ENCODE measurements at places on chromosomes 3 and 15.
A peak's percentile ranks its signal among the peaks of the same experiment; 100 is the strongest.

- DNase-seq, result no peak
These were observed 322.3 kb downstream of the GBE1 start for GRCh38 chr3:81439108-81439507.

DNA sequence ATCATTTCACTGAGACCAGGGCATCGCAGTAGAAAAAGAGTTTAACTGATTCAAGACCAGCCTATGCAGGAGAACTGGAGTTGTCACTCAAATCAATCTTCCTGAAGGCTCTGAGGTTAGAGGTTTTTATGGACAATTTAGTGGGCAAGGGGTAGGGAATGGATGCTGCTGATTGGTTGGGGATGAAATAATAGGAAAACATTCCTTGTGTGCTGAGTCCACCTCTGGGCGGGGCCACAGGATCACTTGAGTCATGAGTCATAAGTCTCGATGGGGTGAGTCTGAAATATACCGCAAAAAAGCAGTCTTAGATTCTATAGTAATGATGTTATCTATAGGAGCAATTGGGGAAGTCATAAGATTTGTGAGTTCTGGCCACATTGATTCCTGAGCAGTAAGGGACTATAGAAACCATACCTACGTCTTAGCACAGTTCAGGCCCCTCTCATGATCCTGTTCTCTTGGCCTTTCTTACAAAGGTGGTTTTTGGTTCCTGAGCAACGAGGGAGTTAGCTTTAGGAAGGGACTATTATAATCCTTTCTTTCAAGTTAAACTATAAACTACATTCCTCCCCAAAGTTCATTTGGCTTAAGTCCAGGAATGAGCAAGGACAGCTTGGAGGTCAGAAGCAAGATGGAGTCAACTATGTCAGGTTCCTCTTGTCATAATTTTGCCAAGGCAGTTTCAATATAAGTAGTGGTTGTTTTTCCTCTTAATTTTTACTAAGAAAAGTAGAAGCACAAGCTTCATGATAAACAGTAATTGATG lies 2.7 kb upstream of the OPA1 start:
- no peak for DNase-seq

DNA sequence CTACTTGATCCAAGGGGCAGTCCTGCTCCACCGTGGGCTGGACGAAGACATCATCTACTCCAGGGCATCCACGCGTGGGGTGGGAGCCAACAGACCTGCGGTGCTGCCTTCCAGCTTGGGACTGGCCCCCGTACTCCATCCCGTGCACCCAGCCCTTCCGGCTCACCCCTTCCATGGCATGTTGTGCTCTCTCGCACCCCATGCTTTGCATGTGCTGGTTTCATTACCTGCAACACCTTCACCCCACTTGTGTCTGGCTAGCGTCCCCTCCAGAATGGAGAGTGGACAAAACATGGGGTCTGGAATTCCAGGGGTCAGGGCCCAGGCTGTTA lies 30.2 kb downstream of the SEMA7A start:
- DNase-seq, result no peak

GRCh38 chr15:74245342-74245931 lies 9.3 kb downstream of the CCDC33 start:
- no peak for DNase-seq

GRCh38 chr3:104961851-104962250 lies 404.9 kb upstream of the ALCAM start:
- no peak for DNase-seq

DNA sequence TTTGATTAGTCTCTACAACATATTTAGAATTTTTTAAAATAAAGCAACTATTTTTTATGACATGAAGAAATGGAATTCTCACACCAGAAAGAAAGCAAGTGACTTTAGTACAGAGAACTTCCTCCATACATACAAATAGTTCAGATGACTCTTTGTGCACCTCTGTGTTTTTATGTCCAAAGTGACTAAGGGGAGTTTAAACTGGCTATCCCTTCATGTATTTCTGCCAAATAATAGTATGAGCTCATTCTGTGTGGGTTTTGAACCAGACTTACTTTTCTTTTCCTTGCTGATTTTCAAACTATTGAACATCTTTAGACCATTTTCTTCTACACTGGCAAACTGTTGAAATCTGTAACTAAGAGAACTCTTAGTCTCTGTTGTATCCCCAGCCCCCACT lies 196.3 kb downstream of the EPHA3 start:
- no peak for DNase-seq

GRCh38 chr15:41904541-41905005 lies 10.7 kb upstream of the SPTBN5 start:
- peak; percentile 69 for DNase-seq

GRCh38 chr3:37852097-37852496 lies 9.6 kb upstream of the CTDSPL start:
- no peak for DNase-seq

- DNase-seq, result no peak
These were observed 27.0 kb upstream of the CSPG5 start for GRCh38 chr3:47605652-47606051.

DNA sequence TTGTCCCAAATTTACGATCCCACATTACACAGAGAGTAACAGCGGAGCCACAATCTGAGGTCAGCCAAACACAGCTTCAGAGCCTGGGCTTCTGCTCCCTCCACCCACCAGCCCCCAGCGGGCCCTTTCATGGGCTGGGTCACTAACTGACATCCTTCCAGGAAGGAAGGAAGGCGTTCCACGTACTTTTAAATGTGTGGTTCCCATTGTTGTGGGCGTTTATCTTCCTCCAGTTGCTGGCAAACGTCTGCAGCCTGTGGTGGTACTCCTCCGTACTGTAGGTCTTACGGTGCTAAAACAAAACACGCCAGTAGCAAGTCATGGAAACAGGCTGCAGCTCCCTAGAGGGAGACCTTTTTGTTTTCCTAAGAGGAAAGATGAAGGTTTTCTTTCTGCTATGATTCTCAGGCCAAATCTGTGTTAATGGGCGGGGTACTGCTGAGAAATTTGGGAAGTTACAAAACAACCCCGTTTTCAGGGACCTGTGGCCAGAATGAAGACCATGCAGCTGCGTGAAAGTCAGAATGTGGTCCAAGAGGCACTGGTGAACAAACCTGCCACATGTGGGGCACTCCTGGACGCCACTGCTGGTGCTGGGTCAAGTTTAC lies 7.6 kb downstream of the CTSH start:
- no peak for DNase-seq

- DNase-seq, result no peak
These were observed 28.5 kb downstream of the SLC6A6 start for GRCh38 chr3:14430706-14431451.

GRCh38 chr3:174792864-174793263 lies 66.3 kb upstream of the NAALADL2 start:
- DNase-seq, result no peak

- DNase-seq, result no peak
These were observed 210.7 kb upstream of the TRIM42 start for GRCh38 chr3:140467104-140467577.

DNA sequence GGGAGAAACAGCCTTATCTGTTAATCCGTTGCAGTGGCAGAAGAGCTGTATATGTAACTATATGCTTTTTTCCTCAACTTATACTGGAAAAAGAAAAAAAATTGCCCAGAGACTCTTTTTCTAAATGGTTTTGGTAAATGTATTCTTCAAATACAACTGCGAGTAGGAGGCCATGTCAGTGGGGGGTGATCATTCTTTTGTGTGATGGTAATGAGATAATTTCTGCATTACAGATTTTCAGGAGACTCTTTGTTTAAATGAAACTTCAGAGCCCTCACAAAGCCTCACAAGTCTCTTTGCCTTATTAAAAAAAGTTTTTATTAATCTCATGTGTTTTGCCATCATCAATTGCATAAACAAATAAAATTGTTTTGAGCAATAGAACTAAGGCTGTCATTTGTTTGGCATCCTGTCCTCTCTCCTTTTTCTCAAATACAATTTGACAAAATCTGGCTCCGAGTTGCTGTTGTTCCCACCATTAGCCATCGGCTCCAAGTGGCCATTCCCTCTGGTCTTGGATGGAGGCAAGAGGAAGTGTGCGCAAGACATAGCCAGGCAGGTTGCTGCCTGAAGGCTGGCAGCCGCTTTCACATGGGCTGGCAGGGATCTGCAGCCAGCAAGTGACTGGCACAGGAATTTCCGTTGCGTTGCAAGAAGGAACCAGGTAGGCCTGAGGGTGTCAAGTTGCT lies 116.7 kb downstream of the FNDC3B start:
- peak; percentile 66 for DNase-seq

GRCh38 chr3:132661101-132661500 lies 972 bp downstream of the UBA5 start:
- no peak for DNase-seq

- DNase-seq, result no peak
These were observed 30.1 kb downstream of the DLG1 start for GRCh38 chr3:197268294-197268693.

GRCh38 chr15:86125775-86126174 lies 46.1 kb downstream of the AGBL1 start:
- no peak for DNase-seq

GRCh38 chr15:29064290-29064689 lies 178.5 kb downstream of the APBA2 start:
- no peak for DNase-seq

DNA sequence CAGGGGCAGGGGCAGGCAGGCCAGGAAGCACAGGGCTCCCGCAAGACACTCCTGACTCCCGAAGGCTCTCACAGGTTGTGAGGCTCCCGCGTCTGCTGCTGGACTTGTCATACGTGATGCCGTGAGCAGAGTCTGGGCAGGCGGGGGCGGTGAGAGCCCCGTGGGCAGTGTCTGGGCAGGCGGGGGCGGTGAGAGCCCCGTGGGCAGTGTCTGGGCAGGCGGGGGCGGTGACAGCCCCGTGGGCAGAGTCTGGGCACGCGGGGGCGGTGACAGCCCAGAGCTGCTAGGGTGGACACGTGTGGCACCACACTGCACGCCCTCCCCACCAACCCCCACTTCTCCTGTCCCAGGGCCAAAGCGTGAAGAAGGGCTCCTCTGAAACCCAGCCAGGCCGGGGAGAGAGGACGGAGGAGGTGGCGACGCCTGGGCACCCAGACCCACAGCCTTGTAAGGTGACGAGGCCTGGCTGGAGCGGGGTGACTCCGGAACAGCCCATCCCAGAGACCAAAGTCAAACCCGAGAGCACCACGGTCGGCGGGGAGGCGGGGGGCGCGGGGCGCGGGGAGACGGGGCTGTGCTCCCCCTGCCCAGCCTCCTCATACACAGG lies 35.0 kb downstream of the TNK2 start:
- DNase-seq, result no peak

DNA sequence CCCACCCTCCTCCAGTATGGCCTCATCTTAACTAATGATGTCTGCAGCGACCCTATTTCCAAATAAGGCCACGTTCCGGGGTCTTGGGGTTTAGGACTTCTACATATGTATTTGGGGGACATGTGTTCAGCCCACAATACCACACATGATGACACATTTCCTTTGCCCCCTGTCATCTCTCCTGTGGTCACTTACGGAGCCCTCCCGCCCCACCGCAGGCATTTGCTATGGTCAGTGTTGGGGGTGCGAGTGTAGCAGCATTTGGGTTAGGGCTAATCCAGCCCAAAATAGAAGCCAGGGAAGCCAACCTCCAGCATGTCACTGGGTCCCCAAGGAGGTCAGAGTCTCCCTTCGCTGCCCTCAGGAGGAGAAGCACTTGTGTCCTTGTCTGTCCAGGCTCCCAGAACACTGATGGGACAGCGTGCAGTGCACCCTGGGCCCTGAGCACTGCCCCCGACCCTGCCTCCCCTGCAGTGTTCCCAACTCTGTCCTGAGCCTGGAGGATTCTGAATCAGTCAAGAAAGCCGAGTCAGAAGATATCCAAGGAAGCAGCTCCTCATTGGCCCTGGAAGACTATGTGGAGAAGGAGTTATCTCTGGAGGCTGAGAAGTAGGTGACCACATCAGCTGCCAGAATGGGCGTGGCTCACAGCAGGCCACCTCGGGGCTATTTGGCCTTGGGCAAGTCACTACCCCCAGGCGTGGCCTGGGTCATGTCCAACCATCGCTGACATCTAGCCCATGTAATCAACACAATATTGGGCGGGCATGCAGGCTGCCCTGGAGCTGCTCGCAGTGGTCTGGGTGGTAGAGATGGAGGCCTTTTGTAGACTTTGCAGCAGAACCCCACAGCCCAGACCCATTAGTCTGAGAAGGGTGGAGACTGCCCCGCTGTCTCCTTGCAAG lies 46.9 kb upstream of the FGD5 start:
- DNase-seq, result no peak

DNA sequence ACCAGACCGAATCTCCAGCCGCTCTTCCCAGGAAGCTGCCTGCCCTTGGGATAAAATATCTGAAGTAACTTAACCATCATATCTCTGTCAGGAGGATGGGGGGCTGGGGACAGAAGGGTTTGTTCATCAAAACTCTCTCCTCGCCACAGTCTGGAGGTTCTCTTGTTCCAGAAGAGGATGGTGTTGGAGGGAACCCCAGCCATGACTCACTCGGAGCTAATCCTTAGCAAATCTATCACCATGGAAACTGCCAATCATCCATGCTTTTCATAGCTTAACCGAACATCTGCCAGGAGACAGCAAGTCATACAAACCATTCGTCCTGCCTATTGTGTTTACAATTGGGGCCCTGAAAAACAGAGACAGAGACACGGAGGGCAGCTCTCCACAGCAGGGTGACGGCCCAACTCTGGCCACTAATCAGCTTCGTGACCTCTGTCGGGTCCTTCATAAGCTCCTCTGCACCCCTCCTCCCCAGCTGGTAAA lies 73.8 kb upstream of the HEG1 start:
- DNase-seq, result peak; percentile 88

GRCh38 chr15:57485869-57486268 lies 105.8 kb upstream of the MYZAP start:
- no peak for DNase-seq

- no peak for DNase-seq
These were observed 38.6 kb upstream of the APH1B start for GRCh38 chr15:63238796-63239195.

- no peak for DNase-seq
These were observed 6.7 kb downstream of the LNP1 start for GRCh38 chr3:100407977-100408532.

DNA sequence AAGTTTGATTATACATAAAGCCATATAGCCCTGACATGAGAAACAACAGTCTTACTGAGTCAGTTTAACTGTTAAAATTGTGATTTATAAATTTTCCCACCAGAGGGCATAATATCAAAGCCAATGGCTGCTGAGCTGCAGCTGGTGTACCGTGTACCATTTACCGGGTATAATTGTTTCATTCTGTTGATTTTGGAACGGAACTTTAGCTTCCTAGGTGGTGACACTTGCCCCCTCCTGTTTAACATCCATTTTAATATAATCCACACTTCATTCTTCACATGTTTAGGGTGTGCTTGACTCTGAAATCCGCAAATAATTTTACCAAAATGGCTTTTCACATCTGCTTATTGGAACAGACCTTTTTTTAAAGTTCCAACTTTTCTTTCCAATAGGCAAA lies 72.8 kb downstream of the SLC9A9 start:
- DNase-seq, result no peak
